Stimulated activated CD8-positive, alpha-beta memory T cell treated with anti-CD3 and anti-CD28 coated beads, Interleukin-4, amount 100 ng/mL, for 1 hour (primary cell): ENCODE measurements at places on chromosomes 11 and 22.

DNA sequence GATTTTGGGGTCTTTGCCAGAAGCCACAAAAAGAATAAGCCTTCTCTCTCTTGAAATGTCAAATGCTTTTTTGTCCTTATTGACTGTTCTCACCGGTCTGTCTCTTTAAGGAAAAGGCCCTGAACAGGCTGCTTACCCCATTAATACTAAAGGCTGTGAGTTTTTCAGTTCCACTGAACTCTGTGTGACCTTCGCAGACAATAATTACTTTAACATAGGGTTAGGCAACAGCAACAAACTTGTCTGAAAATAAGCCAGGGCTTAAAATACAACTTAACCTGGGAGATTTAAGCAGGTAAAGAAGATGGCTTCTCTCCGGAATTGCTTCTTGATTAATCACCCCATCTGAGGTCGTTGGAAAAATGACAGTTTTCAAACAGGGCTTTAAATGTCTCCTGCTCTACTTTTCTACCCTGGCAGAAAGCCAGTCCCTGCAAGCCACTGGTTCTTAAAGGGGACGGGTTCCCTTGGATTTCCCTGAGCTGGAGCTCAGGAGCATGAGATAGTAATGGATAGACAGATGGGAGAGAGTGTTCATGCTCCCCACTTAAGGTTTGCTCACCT is 69.4 kb downstream of the ARL14EP start:
- no peak for DNase-seq

DNA sequence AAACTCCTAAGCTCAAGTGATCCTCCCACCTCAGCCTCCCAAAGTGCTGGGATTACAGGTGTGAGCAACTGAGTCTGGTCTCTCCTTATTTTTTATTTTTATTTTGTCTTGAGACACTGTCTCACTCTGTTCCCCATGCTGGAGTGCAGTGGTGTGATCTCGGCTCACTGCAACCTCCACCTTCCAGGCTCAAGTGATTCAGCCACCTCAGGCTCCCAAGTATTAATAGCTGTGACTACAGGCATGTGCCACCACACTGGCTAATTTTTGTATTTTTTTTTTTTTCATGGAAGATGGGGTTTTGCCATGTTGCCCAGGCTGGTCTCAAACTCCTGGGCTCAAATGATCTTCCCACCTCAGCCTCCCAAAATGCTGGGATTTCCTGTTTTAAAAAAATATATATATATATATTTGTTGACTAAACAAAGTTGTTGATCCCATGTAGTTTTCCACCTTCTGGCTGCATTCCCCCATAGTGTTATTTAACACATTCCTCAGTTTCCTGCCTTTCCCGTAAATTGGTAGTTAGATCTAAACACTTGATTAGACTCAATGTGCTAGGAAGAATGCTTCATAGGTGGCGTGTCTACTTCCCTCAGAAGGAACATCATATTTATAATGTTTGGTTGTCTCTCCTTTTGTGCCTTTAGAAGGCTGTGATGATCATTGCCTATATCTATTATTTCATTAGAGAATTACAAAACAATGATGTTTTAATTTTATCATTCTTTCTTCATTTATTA is 38.8 kb downstream of the LRRC32 start:
- DNase-seq: no peak

DNA sequence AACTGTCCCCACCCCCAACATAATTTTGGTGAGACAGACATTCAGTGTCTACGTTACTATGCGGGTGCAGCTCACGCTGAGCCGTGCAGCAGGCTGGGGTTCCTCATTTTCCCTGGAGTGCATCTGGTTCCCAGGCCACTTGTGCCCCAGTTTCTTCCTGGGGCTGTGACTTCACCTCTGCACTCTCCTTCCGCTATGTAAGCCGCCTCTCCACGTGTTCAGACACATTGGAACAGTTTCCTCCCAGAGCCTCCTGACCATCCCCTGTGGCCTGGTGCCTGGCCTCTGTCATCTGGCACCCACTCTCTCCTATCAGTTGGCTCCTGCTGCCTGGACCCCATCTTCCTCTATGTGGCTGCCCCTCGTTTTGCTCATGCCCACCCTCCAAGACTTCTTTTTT is 46.2 kb upstream of the A4GALT start:
- DNase-seq: no peak

DNA sequence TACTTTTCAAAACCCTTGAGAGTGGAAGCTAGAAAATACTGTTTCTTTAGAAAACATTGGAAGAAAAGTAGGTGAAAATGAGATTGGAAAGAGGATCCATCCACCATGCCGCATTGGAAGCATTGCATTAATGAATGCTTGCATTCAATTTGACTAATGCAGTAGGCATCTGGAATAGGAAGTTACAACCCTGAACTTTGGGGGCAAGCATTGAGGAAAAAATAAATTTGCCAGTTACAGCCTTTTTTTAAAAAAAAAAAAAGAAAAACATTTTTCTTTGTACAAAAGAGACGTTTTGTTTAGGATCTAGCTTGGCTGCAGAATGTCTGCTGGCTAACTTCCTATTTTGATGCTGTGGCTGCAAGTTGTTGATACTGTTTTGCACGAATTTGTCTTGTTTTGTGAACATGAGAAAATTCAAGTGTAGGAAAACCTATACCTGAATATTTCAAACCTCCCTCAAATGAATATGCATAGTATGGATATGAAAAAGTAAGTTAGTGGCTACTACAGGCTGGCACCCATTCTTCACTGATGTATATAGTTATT is 28.1 kb downstream of the RTN3 start:
- no peak for DNase-seq

- DNase-seq: no peak
These were observed 90.8 kb upstream of the SHANK2 start for GRCh38 chr11:71342951-71343827.

- DNase-seq: no peak
These were observed 7.3 kb downstream of the DENND6B start for GRCh38 chr22:50319503-50319951.

DNA sequence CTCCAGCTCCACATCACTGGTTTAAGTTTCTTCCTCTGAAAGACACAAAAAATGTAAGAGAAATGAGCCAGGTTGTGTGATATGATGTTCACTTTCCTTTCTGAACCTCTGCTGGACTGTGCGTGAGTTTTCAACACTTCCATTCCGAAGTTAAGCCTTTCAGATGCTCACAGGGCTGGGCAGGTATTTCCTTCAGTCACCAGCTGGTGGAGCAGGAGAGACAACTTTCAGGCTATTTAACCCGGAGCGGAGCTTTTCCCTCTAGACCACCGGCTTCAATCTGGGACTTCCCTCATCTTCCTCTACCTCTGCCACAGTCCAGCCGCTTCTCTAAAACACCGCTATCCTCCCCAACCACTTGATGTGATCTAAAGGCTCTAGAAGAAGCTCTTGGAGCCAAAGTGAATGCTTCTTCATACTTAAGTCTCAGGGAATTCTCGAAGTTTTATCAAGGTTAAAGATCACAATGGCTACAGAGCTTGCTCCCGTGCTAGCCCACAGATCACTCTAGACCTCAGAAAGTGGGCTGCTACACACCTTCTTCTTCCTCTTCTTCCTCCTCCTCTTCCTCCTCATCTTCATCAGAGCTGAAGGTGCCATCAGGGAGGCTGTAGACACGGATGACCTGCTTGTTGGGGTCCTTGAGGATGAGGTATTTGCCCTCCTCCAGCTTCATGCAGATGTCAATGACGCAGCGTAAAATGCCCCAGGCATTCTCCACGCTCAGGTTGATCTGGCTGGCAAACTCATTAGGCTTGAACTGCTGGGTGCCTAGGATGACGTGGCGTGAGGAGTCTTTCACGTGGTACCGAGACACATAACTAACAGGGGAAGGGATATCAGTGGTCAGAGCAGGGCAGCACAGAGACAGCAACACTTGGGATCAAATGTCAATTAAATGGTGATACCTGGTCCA is 4.4 kb upstream of the FOXRED2 start:
- DNase-seq: no peak

DNA sequence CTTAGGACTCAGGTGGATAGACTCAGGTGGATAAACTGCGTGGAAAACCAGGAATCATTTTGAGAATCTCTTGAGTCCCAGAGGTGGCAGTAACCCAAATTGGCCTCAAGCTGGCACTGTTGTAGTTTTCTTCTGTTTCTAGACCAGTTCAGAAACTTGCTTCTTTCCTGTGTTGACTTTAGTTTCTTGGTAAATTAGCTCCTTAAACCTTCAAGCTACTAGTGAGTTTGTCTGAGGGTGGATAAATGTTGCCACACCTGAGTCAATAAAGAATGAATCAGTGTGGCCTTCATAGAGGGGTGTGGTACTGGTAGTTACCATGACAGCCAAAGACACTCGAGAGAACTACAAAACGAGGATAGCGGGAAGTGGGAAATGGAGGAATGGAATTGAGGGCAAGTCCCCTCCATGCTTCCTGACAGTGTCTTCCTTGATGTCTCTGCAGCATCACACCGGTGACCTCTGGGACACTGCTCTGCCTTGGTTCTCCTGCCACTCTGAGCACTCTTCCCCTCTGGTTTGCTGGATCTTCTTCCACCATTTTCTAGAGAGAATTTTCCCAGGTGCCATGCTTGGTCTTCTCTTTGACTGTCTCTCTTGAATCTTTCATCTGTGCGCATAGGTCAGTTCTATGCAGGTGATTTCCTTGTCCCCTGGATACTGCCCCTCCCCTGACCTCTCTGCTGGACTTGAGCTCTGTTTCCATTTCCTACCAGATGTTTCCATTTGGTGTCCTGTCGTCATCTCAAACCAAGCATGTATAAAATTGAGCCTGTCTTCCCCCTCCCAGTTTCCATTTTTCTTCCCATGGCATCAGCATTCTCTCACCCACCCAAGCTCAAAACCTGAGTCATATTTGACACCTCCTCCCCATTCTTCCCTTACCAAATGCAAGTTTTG is 7.2 kb downstream of the POLD4 start:
- DNase-seq: no peak

GRCh38 chr11:125055107-125055715 is 7.9 kb upstream of the SLC37A2 start:
- DNase-seq: no peak

GRCh38 chr11:68890490-68891231 is 13.0 kb downstream of the MRPL21 start:
- DNase-seq: no peak

DNA sequence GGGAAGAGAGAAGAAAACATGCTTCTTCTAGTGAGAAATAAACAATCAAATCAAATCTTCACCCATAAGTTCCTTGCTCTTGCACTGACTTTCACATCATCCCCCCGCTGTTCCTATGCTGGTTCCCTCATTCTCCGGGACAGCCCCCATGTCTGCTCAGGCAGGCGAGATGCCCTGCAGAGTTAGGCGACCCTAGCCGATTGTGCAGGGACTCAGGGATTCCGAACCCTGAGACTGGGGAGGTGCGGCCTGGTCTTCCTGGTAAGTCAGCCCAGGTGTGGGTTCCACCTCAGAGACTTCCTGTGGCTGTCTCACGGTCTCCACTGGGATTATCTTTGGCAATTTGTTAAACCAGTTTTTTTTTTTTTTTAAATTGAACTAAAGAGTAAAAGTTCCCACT is 6.6 kb downstream of the TTC38 start:
- no peak for DNase-seq

DNA sequence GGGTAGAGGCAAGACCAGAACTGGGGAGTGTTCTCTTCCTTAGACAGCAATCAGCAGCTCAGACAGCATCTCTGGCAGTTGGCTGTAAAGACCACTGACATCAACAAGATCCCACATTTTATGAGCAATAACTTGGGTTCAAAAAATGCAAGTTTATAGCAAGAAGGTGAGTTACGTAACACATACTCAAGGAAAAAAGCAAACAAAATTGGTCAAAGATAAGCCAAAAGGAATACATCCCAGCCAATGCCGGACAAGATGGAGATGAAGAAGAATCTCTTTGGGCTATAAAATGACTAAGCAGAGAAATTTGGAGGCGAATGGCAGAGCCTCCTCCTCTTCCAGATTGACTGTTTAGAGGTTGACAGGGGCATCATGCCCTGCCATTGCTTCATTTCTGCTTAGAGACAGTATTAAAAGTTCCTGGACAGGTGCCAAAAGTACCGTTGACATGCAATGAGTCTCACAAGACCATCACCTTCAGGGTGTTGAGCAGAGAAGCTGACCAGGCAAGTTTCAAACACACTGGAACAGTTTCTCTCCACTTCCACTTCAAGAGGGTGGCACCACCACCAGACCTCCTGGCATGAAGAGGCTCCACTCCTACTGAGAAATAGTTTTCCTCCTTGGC is 55.9 kb downstream of the ENDOD1 start:
- DNase-seq: no peak

DNA sequence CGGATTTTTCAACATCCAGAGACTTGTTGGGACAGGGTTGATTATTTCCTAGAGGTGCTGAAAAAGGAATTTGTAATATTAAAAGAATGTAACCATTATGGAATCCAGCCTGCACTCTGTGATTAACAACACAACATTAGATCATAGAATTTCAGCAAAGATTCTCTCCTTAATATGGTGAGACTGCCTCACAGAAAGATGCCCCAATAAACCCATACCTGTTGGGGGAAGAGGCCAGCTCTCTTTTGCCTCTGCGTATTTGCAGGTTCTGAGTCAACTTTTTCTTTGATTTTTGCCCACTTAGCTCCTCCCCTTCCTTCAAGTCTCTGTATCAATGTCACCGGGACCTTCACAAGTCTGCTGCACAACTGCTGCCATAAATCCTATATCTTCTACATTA is 12.4 kb upstream of the MTMR3 start:
- no peak for DNase-seq

DNA sequence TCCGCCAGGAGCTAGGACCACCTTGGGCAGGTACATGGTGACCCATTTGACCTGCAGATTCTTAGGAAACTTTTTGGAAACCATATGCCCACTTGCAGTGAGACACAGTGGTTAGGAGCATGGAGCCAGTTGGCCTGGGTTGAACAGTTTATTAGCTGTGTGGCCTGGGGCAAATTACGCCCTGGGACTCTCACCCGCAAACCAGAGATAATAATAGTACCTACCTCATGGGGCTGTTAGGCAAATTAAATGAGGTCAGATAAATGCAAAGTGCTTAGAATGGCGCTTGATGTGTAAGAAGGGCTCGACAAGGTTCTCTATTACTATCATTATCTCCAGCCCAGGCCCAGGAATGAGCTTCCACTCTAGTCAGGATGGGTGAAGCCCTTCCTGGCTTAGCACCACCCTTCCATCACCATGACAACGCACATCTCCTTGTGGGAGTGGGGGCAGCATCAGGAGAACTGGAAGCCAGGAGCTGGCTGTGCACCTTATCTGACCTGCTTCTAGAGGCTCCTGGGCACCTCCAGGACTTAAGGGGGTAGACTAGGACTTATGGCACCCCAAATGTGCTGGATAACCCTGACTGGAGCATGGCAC is 5.1 kb downstream of the SYT12 start:
- no peak for DNase-seq

- DNase-seq: no peak
These were observed 48.5 kb upstream of the SLC35C1 start for GRCh38 chr11:45756384-45757010.

- DNase-seq: no peak
These were observed 66.2 kb downstream of the THAP12 start for GRCh38 chr11:76314741-76315090.

DNA sequence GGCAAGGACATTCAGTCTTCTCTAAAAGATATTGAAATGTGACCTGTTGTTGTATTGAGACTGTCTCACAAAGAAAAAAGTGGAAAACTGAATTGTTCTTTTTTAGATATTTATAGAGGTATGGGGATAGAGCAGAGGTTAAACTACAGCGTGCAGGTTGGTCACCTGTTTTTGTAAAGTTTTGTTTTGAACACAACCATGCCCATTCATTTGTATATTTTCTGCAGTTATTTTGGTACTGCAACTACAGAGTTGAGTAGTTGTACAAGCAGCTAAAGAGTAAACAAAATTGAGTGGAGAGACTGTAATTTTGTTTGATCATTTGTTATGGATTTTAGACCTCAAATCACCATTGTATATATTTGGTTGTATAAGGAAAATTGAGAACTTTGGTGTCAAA is 11.3 kb downstream of the EED start:
- no peak for DNase-seq

- DNase-seq: no peak
These were observed 32.9 kb upstream of the SMIM38 start for GRCh38 chr11:69122630-69123431.
